ENCODE measurements at places on chromosomes 7 and 10. TPM values are rescaled to one million over a fixed set of nuclear protein-coding genes. Genes with fewer than 3 reads are reported as not detected.

DNA sequence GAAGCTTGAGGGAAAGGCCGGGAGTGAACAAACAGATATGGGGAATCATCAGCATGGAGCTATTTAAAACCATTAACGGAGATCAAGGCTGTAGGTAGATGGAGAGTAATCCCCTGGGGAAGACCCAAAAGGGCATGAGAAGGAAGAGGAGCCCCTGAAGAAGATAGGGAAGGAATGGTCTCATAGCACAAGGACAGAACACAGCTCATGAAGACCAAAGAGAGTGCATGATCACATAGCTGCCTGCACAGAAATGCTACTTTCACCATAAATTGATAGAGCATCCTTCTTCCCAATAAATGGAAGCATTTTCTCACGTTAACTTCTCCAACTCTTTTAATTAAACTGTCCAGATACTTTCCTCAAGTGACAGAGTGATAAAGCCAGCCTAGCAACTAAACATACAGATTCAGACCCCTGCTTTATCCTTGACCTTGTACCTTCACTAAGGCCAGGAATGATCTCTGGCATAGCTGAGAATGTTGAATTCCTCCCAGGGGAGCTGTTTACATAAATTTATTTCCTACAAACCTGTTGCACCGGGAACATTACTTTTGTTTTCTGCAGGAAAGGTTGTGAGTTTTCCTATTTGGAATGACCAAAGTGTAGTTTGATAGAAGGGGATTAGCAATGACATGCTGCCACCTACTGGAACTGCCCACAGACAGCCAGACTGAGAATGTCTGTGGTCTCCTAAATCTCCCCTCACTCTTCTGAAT lies 110.8 kb upstream of the LRGUK start:
- peaks cover 2% of the 10 kb centered on the region for H3K4me1 ChIP-seq
- no peaks in the 10 kb centered on the region for H3K36me3 ChIP-seq
- no peak overlapping the region for H3K27ac ChIP-seq
- no peak overlapping the region for H3K4me3 ChIP-seq

The ATP5F1C gene
- total RNA-seq: 356 TPM

- H3K4me1 ChIP-seq: peaks cover 7% of the 10 kb centered on the region
- no peaks in the 10 kb centered on the region for H3K27me3 ChIP-seq
- peak; percentile 65 for DNase-seq
- H3K4me3 ChIP-seq: no peak overlapping the region
- no peak overlapping the region for H3K27ac ChIP-seq
- H3K36me3 ChIP-seq: no peaks in the 10 kb centered on the region
These were observed 218.3 kb downstream of the FAM107B start for GRCh38 chr10:14556285-14556956.

GRCh38 chr10:70343312-70343711 lies 39.1 kb downstream of the LRRC20 start:
- H3K27ac ChIP-seq: no peak overlapping the region
- H3K27me3 ChIP-seq: no peaks in the 10 kb centered on the region
- H3K36me3 ChIP-seq: no peaks in the 10 kb centered on the region
- no peak overlapping the region for H3K4me3 ChIP-seq

- H3K27me3 ChIP-seq: peaks cover 14% of the 10 kb centered on the region
- no peak for DNase-seq
- H3K36me3 ChIP-seq: no peaks in the 10 kb centered on the region
- peaks cover 24% of the 10 kb centered on the region for H3K4me1 ChIP-seq
- no peak overlapping the region for H3K4me3 ChIP-seq
These were observed 81.6 kb upstream of the ANLN start for GRCh38 chr7:36308031-36308430.

The CTBP2 gene
- total RNA-seq: 97.6 TPM

DNA sequence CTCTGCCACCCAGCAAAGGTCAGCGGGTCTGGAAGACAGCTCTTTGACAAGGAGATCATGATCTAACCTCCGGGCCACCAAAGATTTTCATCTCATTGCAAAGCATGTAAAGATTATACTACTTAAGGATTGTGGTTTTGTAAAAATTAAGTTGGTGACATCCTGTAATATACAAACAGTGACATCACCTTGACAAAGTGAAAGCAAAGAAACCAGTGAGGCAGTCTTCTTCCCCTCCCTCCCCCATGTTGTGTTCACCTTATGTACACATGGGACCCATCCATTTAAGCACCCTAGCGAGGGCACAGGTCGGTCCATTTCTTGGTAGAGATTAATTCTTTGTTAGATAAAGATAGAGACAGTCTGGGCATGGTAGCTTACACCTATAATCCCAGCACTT lies 3.9 kb downstream of the MDH2 start:
- DNase-seq: no peak
- H3K4me3 ChIP-seq: no peak overlapping the region
- H3K27me3 ChIP-seq: no peaks in the 10 kb centered on the region
- no peak overlapping the region for H3K27ac ChIP-seq

DNA sequence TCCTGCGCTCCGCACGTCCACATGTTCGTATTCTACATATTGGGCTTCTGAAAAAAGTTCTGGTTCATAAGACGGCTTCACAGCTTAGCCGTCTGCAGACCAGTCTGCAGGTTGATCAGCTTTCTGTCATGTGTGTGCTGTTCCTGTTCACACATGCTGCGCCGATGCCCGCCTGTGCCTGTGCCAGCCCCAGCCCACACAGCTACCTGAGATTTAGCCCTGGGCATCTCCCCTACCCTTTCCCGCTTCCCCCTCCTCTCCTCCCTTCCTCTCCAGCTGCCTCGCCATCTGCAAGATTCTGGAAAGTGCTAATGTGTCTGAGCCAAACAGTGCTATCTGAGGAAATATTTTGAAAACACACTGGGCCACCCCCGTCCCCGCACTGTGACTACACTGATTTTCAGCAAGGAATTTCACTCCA lies 7.1 kb downstream of the CHST3 start:
- no peak overlapping the region for H3K27ac ChIP-seq
- peaks cover 10% of the 10 kb centered on the region for H3K4me1 ChIP-seq
- no peaks in the 10 kb centered on the region for H3K36me3 ChIP-seq
- no peaks in the 10 kb centered on the region for H3K27me3 ChIP-seq

The FBXL13 gene
- total RNA-seq: 8.2 TPM

The EXOSC1 gene
- 48.7 TPM for total RNA-seq

- H3K36me3 ChIP-seq: peaks cover 13% of the 10 kb centered on the region
- H3K4me3 ChIP-seq: no peak overlapping the region
- H3K27ac ChIP-seq: peak overlapping the region; percentile 29
- no peak for DNase-seq
These were observed 10.7 kb downstream of the SUV39H2 start for GRCh38 chr10:14889318-14889717.

- DNase-seq: no peak
- peaks cover 12% of the 10 kb centered on the region for H3K4me1 ChIP-seq
- no peak overlapping the region for H3K27ac ChIP-seq
- no peaks in the 10 kb centered on the region for H3K27me3 ChIP-seq
These were observed 98.4 kb upstream of the FZD1 start for GRCh38 chr7:91165846-91166230.

GRCh38 chr10:29853913-29854312 lies 205.5 kb downstream of the JCAD start:
- H3K36me3 ChIP-seq: no peaks in the 10 kb centered on the region
- no peaks in the 10 kb centered on the region for H3K27me3 ChIP-seq
- H3K27ac ChIP-seq: no peak overlapping the region
- H3K4me3 ChIP-seq: no peak overlapping the region

The SYT15 gene
- total RNA-seq: 0.15 TPM

DNA sequence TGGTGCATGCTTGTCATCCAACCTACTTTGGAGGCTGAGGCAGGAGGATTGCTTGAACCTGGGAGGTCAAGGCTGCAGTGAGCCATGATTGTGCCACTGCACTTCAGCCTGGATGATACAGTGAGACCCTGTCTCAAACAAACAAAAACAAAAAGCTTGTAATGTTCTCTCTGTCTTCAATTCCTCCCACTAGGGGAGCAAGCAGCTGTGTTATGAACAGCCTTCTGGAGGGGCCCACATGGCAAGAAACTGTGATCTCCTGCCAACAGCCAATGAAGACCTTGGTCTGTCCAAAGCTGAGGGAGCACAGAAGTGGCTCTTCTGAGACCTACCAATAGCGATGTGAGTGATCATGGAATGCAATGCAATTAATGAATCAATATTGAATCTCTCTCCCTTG lies 229.2 kb downstream of the SEC23IP start:
- peaks cover 12% of the 10 kb centered on the region for H3K4me1 ChIP-seq
- H3K27ac ChIP-seq: no peak overlapping the region
- no peaks in the 10 kb centered on the region for H3K36me3 ChIP-seq

The TNRC18 gene
- total RNA-seq: 27.2 TPM

The NUTM2E gene
- total RNA-seq: 0.09 TPM

The OR13A1 gene
- total RNA-seq: 1.5 TPM

The CXCL12 gene
- 0.09 TPM for total RNA-seq

GRCh38 chr7:140568021-140568813 lies 72.4 kb downstream of the DENND2A start:
- no peaks in the 10 kb centered on the region for H3K27me3 ChIP-seq
- H3K36me3 ChIP-seq: no peaks in the 10 kb centered on the region
- no peak overlapping the region for H3K4me3 ChIP-seq

DNA sequence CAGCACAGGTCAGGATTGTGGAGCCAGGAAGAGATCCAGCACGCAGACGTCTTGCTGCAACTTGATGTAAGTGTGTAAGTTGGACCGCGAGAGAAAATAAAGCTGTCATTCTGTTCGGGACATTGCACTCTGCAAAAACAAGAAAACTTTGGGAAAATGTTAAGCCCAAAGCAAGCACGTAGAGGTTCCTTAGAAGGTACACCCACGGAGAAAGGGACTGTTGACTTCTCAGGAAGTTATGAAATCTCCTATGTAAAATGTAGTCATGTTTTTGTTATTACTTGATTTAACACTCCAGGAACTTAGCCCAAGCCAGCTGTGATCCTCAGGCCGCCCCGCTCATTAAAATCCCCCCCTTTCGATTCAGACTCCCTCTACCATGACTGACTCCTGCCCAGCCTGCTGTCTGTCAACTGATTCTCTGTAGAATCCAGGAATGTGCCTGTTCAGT lies 196.1 kb upstream of the TCF7L2 start:
- H3K4me3 ChIP-seq: no peak overlapping the region
- no peaks in the 10 kb centered on the region for H3K36me3 ChIP-seq
- H3K4me1 ChIP-seq: peaks cover 38% of the 10 kb centered on the region
- no peaks in the 10 kb centered on the region for H3K27me3 ChIP-seq
- DNase-seq: peak; percentile 53

DNA sequence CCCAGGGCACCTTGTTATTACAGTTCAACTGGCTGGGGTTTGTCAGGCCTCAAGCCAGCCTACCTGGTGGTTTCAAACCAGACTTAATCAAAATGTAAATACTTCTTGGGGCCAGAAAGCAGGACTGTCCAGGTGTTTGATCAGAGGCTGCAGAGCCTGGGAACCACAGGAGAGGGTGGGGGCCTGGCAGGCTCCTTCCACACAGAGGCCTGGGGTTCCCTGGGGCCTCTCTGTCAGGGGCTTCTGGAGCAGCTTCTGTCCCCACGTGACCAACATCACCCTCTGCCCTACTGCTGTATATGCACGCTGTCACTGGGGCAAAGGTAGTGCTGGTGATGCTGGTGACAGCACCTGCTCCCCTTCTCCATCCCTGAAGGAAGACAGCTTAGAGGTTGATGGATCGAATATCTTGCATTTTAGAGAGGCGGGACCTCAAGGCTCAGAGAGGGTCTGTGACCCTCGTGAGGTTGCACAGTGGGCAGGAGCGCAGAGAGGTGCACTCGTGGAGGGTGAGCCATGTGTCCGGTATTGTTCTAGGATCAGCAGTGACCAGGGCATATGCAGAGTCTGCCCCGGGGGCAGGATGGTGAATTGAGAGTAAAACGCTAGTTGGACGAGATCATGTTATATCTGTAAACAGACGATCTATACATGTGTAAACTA lies 95.4 kb downstream of the GRK5 start:
- no peaks in the 10 kb centered on the region for H3K36me3 ChIP-seq
- no peak overlapping the region for H3K4me3 ChIP-seq
- no peak for DNase-seq
- H3K27ac ChIP-seq: no peak overlapping the region
- H3K27me3 ChIP-seq: no peaks in the 10 kb centered on the region
- peaks cover 9% of the 10 kb centered on the region for H3K4me1 ChIP-seq

The CABCOCO1 gene
- 0.28 TPM for total RNA-seq

GRCh38 chr10:17033529-17034260 lies 95.9 kb downstream of the CUBN start:
- peaks cover 23% of the 10 kb centered on the region for H3K4me1 ChIP-seq
- H3K27ac ChIP-seq: no peak overlapping the region
- H3K27me3 ChIP-seq: no peaks in the 10 kb centered on the region
- no peak for DNase-seq

The CLRN3 gene
- 0.12 TPM for total RNA-seq

DNA sequence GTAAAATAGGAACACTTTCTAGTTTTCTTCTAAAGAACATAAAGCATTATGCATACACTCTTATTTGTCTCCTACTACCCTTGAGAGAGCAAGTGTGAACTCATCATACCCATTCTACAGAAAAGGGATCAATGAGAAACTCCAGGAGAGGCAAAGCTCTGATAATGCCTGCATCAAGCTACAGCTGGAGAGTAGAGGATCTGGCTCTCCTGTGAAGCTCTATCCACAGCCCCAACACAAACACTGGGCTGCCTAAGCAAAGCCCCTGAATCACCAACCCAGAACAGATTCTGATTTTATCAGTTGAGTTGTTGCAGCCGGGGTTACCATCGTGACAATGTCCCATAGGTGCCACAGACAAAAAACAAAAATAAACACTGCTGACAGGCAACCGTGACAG lies 74.9 kb downstream of the NUDCD3 start:
- H3K27me3 ChIP-seq: no peaks in the 10 kb centered on the region
- H3K36me3 ChIP-seq: no peaks in the 10 kb centered on the region
- H3K4me3 ChIP-seq: no peak overlapping the region
- no peak overlapping the region for H3K27ac ChIP-seq
- DNase-seq: no peak

- H3K4me3 ChIP-seq: no peak overlapping the region
- DNase-seq: no peak
- no peak overlapping the region for H3K27ac ChIP-seq
- peaks cover 29% of the 10 kb centered on the region for H3K27me3 ChIP-seq
- H3K36me3 ChIP-seq: no peaks in the 10 kb centered on the region
These were observed 9.8 kb downstream of the LRMDA start for GRCh38 chr10:75441196-75441595.

- H3K27ac ChIP-seq: no peak overlapping the region
- peak overlapping the region; percentile 64 for H3K4me3 ChIP-seq
- DNase-seq: no peak
- H3K36me3 ChIP-seq: no peaks in the 10 kb centered on the region
These were observed 15.4 kb upstream of the FKBP9 start for GRCh38 chr7:32941681-32942414.

DNA sequence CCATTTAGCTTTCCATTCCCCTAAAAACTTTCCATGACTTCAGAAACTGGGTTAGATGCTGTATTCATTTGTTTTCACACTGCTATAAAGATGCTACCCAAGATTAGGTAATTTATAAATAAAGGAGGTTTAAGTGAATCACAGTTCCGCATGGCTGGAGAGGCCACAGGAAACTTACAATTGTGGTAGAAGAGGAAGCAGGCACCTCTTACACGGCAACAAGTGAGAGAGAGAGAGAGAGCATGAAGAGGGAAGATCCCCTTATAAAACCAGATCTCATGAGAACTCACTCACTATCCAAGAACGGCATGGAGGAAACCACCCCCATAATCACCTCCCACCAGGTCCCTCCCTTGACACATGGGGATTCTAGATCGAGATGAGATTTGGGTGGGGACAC lies 336.8 kb downstream of the TFEC start:
- H3K27ac ChIP-seq: no peak overlapping the region
- peaks cover 6% of the 10 kb centered on the region for H3K4me1 ChIP-seq
- no peak overlapping the region for H3K4me3 ChIP-seq
- H3K36me3 ChIP-seq: no peaks in the 10 kb centered on the region
- no peak for DNase-seq
- H3K27me3 ChIP-seq: no peaks in the 10 kb centered on the region
